ENCODE measurements at places on chromosomes 3 and 15. TPM values are rescaled to one million over a fixed set of nuclear protein-coding genes. Genes with fewer than 3 reads are reported as not detected.
A peak's percentile ranks its signal among the peaks of the same experiment; 100 is the strongest.

DNA sequence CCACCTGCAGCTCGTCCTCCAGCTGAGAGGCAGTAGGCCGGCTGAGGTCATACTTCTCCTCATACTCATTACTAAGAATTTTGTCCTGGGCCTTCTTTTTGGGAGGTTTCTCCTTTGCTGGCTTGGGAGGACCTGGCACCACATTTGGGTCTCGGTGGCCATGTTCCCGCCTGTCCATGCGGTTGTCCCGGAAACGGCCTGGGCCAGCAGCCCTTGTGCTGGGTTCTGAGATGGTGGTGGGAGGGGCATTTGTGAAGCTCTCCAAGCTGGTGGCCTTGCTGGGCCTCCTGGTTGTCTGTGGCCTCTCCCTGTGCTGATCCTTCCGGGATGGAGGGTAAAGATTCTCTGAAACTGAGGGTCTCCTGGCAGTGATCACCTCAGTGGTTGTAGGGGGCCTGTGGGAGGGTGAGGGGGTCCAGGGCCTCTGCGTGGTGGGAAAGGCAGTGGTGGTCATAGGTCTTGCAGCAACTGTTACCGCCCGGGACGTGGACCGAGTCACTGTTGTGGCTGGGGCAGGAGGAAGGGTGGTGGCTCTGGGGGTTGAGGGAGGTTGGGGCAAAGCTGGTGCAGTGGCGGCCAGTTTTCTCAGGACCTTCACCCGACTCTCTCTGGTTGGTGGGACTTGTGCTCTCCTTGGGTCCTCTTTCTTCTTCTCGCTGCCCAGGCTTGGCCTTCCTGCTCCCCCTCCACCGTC lies 2.5 kb downstream of the CCDC80 start:
- peak; percentile 64 for DNase-seq

GRCh38 chr3:13654330-13655060 lies 105.6 kb downstream of the FBLN2 start:
- DNase-seq: no peak

DNA sequence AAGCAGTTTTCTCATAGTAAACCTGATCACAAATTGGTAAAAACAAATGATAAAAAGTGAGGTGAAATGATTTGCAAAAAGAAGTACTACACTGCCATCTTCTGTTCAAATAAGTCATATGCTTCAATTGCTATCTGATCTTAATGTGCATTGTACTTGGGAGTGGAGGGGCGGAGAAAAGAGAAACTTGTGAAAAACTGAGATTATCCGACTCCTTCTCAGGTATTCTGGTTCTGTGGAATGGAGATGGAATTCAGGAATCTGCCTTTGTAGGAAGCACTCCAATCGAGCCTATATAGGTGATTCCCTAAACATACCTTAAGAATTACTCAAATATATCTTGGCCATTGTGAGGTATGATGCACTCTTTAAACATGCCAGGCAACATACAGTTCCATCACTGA lies 180.6 kb downstream of the CHL1 start:
- no peak for DNase-seq

Gene KNG1
- total RNA-seq: 0.21 TPM

Gene MYRIP
- 2.3 TPM for total RNA-seq

- no peak for DNase-seq
Observed at GRCh38 chr3:30553641-30554316, 52.6 kb upstream of the TGFBR2 start.

DNA sequence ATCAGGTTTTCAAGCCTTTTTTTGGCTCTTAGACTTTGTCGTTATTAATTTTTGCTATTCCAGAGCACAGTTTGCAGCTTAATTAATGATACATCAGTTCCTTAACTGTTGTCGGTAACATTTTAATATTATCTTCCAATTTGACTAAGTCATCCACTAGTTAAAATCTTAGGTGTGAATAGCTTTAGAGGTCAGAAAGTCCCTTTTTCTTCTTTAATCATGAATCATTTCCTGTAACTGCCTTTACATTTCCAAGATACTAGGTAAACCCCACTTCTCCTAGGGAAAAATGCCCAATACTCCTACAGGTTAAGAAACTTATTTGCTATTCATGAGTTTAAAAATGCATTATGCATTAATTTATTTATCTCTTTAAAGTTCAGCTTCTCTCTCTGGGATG lies 260.9 kb upstream of the CFAP20DC start:
- no peak for DNase-seq

DNA sequence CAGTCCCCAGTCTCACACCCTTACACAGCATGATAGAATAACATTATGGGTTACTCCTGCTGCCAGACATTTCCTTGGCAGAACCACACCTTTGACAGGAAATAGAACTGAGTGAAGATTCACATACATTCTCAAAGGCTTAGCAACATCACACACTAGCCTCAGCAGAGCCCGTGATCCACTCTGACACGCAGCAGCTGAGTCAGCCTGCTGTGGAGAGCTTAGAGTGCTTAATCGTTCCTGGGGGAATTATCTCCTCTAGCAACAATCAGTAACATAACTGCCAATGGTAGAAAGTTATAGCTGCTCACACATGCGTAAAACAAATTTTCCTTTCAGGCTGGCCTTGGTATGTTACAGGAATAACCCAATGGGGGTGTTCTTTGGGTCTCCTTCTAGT lies 382.1 kb downstream of the GAP43 start:
- peak; percentile 53 for DNase-seq

Gene CIDEC
- 63.3 TPM for total RNA-seq

- no peak for DNase-seq
Observed at GRCh38 chr3:57927916-57928315, 80.3 kb upstream of the FLNB start.

Gene BMF
- 1.9 TPM for total RNA-seq

- no peak for DNase-seq
Observed at GRCh38 chr3:171058058-171058457, 31.5 kb upstream of the SLC2A2 start.

DNA sequence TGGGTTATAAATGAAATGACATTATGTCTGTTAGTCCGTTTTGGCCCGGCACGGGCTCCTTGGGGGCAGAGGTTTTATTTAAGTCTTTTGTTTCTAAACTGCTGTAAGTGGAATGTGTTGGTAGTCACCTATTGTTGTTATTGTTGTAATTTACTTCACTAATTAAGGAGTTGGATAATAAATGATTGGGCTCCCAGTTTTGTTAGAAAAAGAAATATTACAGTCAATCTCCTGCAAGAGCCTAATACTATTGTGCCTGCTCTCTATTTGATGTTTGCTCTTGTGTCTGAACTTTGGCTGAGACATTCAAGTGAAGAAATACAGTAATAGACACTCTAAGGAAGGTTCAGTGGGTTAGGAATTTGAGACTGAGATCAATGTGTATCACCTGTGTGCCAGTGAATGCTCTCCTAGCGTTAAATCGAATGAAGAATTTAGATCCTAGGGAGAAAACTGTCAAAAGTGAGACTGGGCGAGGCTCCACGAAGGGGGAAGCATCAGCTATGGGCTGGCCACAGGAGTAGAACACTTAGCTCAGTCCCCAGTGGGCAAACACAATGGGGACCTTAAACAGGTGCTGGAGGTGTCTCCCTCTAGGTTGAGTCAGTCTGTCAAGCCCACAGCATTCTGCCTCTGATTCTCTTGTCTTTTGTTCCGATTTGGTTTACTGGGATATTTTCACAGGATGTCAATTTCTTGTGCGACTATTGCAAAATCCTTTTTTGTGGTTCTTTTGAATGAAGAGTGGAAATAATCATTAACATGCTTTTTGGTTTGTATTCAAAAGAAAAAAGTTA lies 1.2 kb downstream of the ROBO2 start:
- no peak for DNase-seq

Gene APOD
- total RNA-seq: 85.0 TPM

DNA sequence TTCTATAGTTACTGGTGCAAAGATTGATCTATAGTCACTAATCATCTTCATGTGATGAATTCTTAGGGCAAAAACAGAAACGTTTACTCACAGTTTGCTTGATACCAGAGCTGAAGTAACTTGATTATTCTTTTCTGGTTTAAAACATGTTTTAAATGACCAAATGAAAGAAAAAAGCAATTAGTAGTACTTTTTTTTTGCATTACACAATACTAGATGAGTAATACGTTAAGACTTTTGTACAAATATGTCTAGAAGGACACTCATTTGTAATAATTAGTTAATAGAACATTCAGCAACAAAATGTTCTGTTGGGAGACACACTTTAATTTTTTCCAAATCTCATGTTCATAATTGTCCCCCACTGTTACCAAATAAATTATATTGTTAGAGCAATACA lies 523.2 kb downstream of the SOX2 start:
- DNase-seq: no peak

GRCh38 chr15:63156086-63156710 lies 1.1 kb downstream of the RPS27L start:
- no peak for DNase-seq

GRCh38 chr3:88863196-88863595 lies 244.2 kb upstream of the EPHA3 start:
- DNase-seq: no peak

DNA sequence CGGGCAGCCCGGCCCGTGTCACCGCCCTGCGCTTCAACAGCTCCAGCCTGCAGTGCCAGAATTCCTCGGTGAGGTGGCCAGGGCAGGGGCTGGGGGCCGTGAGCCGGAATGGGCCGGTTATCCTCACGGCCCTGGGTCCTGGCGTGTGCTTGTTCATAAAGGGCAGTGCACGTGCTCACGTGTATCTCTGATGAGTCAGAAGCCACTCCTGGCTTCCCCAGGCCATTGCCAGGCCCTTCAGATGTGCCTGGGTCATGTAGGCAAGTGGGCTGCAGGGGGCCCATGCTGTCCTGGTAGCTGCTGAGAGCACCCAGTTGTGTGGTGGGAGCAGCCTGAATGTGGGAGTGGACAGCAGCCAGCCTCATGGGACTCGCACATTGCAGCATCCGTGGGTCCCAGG lies 29.2 kb downstream of the PLXNA1 start:
- DNase-seq: no peak

Gene C2CD4B
- 4.1 TPM for total RNA-seq

Gene UNC13C
- total RNA-seq: 0.29 TPM

GRCh38 chr15:50556642-50557371 lies 10.3 kb upstream of the USP50 start:
- no peak for DNase-seq

Gene PARP6
- 36.0 TPM for total RNA-seq

Gene TMEM266
- 0.12 TPM for total RNA-seq

DNA sequence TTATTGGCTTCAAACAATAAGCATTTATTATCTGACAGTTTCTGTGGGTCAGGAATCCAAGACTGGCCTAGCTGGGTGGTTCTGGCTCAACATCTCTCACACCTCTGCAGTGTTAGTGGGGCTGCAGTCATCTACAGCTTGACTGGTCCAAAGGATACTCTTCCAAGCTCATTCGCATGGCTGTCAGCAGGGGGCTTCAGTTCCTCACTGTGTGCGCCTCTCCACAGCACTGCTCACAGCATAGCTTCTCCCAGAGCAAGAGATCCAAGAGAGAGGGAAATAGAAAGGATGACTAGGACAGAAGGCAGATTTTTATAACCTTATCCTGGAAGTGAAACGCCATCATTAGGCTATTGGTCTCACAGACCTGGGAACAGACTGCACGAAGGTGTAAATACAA lies 64.2 kb downstream of the MAGI1 start:
- DNase-seq: no peak

GRCh38 chr3:112699436-112699978 lies 58.6 kb upstream of the CCDC80 start:
- no peak for DNase-seq

- no peak for DNase-seq
Observed at GRCh38 chr3:42504334-42505127, 2.1 kb downstream of the VIPR1 start.

Gene C3orf85
- total RNA-seq: not detected

Gene UROC1
- total RNA-seq: not detected

DNA sequence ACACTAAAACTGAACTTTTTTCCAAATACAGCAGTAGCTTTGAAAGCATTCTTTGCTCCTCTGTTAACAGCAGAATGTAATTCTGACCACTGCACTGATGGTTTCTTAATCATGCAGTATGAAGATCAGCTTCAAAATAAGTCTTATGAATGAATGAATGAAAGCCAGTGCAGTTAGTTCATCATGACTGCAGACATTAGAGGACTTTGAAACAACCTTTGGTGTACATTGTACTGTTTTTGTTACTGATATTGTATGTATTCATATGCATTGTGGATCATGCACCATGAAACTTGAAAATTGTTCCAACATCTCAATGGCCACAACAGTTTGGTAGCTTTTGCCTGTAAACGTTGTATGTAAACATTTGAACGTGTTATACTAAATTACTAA lies 1.3 kb upstream of the TNIK start:
- no peak for DNase-seq

GRCh38 chr3:72789786-72790185 lies 58.5 kb downstream of the SHQ1 start:
- no peak for DNase-seq

- DNase-seq: no peak
Observed at GRCh38 chr3:114364806-114365654, 71.2 kb downstream of the TIGIT start.

- DNase-seq: no peak
Observed at GRCh38 chr3:98531622-98532274, at the start of gene GPR15. GPR15 (plus strand) TSS chr3:98531978; CDS start chr3:98532034, 56 bp downstream.

DNA sequence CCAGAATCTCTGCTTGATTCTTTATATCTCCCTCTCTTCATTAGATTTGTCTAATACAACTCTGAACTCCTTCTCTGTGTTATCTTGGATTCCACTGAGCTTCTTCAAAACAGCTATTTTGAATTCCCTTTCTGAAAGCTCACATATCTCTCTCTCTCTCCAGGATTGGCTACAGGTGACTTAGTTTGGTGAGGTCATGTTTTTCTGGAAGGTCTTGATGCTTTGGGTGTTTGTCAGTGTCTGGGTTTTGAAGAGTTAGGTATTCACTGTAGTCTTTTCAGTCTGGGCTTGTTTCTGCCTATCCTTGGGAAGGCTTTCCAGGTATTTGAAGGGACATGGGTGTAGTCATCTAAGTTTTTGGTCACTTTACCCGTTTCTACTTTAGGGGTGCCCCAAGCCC lies 781.8 kb downstream of the FHIT start:
- DNase-seq: no peak

DNA sequence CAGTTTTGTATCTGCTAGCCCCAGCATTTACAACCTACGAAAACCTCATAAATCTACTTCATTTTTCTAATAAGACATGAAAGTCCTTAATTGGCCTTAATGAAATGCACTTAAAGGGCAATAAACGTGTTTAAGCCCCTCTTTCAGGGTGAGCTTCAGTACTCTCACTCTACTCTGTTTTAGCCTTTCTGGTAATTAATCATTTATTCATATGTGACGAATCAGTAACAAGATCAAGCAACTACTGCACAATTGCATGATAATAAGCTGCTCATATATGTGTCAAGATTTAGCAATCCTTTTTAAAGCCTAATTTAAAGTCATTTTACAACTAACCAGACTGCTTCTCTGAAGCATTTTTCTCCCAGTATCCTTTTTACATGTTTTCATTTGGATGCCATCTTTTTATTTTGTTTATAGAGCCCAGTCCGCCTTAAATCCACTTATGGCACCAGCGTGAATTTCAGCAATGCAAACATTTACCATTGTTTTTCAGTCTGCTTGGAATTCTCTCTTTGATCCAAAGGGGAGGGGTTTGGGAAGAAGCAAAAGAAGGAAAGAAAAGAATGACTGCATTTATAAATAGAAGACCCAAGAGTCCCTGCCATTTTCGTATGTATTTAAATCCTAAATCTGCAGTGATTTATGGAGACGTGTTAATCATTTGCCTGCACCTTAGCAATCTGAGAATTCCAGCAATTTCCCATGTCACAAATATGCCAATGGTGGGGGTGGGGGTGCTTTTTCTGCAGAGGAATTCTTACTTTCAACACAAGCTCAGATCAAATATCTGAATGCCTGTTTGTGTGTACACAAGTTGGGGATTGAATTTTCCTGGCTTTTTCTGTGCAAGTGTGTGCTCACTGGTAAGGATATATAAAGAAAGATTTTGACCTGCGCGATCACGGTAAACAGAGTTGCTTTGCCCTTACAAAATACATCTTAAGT lies 230.8 kb upstream of the TBC1D5 start:
- DNase-seq: no peak
